GM18507 (cell line): ENCODE measurements at places on chromosomes 3 and 15.

DNA sequence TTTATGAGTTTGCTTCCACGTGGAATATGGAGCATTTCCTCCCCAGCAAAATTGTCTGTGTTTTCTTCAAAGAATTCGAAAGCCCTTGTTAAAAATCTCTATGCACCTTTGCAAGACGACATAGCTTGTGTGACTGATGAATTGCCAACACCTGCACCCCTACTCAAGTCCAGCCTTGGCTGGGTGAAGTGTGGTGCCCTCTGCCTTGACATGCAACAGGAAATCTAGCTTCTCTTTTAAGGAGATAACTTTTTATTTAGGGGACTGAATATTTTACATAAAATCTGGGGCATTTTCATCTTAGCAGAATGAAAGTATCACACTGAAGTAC is 647 bp downstream of the HMG20A start:
- DNase-seq: no peak

- no peak for DNase-seq
Observed at GRCh38 chr15:96330064-96330449, 443 bp upstream of the NR2F2 start.

DNA sequence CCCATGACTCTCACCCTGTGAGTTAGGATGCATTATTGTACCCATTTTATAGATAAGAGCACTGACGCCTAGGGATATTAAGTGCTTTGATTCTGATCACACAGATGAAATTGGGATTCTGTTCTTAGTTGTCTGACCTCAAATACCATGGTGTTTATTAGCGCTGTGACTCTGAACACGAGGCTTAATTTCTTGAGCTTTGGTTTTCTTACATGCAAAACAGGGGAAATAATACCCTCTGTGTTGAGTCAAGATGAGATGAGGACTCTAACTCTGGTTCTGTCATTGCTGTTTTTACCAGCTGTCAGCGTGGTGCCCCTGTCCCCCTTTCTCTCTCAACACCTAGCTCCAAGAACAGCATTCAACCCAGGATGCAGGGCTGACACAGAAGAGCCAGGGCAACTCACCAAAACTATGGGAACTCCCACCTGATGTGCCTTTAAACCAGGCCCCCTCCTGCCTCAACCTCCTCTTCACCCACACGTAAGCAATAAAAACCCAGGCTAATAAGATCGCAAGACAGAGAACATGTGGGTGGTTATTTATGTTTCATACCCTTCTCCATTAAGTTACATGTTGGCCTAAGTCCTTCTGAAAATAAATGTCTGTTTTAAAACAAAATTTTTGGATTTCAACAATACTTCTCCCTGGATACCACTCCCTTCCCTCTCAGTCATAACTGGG is 100.1 kb upstream of the SPATA12 start:
- DNase-seq: no peak

DNA sequence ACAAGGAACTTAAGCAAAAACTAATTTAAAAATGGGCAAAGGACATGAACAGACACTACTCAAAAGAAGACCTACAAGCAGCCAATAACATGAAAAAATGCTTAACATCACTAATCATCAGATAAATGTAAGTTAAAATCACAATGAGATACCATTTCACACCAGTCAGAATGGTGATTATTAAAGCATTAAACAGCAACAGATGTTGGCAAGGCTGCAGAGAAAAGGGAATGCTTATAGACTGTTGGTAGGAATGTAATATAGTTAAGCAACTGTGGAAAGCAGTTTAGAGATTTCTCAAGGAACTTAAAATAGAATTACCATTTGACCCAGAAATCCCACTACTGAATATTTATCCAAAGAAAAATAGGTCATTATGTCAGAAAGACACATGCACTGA is 482.2 kb downstream of the SQOR start:
- DNase-seq: no peak

DNA sequence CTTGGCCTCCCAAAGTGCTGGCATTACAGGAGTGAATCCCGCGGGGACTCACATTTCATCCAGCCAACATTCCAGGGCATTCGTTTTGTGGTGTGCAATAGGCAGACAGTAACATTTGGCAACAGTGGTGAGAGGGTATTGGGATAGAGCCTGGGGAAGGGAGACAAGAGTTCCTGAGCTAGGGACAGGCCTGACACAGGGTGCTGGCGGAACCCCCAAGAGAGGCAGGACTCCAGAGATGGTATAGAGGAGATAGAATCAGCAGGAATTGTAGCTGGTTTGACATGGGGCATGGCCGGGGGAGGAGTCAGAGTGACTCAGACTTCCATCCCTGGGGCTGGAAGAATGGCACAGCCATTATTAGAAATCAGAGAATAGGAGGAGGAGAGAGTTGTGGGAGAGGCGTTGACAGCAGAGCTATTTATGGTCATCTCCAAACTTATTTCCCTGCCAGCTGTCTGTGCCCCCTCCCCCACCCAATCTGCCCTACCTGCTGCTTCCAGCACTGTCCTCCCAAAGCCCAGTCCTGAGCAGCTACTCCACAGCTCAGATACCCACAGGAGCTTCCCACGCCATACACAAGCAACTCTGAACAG is 4.4 kb upstream of the IDH2 start:
- no peak for DNase-seq

DNA sequence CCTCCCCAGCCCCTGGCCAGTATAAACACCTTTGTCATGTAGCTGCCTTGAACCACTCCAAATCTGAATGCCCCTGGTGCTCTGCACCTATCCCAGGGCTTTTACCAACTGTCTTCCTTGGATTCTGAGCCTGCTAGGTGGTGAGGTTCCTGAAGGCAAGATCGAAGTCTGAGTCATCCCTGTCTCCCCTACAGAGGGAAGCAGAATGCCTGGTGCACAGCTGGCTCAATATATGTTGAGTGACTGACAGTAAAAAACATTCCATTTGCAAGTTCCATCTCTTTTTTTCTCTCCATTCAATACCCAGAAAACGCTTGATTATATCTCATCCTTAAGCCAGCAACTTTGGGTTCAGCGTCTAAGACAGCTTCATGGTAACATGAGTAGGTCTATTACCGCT is 24.7 kb downstream of the SLC24A1 start:
- no peak for DNase-seq

DNA sequence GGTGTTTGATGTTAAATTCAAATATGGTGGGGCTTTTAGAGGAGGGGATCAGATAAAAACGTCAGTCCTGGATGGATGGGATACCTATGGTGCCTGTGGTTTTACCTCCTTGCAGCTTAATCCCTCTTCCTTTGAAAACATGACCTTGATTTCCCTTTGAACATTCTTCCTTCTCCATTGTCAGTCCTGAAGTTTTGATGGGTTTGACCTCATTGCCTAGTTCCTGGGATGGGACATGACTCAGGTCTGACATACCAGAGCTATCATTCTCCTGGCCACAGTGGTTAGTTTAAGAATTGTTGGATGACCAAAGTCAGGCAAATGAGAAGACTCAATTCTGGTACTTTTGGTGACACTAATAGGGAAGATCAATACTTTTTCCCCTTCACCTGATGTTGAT is 87.2 kb downstream of the PRICKLE2 start:
- no peak for DNase-seq

GRCh38 chr3:178203165-178203564 is 333.1 kb upstream of the KCNMB2 start:
- DNase-seq: no peak

DNA sequence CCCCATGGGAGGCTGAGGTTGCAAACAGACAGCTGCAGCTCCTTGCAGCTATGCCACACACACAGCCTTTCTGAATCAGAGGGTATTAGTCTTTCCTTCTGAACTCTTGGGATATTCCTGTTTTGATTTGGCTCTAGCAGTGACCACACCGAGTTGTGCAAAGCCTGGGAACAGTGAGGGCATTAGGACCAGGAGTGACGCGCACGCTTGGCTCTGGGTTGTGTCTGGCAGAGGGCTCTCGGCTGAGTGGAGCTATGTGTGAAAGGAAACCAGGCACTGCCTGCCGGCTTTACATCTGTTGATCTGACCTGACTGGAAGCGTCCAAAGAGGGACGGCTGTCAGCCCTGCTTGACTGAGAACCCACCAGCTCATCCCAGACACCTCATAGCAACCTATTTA is at the start of gene GALNT15:
Gene GALNT15, plus strand, starts transcription at position 292 of the 400 bp plus-strand sequence. CDS start 472 bp downstream, outside the sequence.
- DNase-seq: no peak

DNA sequence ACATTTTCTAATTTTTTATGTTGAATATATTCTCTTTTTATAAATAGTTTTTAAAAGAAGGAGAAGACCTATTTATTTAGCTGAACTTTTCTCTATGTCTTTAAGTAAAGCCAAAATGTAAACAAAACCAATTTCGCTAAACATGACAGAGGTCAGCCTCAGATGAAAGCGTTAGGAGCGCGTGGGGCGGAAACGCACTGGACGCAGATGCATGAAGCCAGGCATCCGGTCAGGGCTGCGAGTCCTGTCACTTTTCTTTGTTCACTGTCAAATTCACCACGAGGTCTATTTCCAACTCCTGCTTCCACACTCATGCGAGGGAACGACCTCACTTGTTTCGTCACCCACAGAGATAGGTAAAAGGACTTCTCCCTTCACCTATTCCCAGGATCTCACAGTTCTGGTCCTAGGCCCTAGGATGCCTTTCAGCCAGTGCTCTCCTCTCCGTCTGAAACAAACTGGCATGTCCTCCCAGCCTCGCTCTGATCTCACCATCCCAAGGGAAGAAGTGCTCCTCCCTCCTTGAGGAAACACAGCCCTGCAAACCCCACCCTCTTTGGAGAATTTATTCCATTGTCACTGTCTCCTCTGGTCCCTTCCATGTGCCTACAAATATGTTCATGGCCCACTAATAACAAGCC is 57.9 kb downstream of the ITGB5 start:
- no peak for DNase-seq

GRCh38 chr3:183156266-183156665 is 6.3 kb downstream of the LAMP3 start:
- DNase-seq: no peak

GRCh38 chr15:43237842-43238470 is 17.1 kb upstream of the EPB42 start:
- no peak for DNase-seq

DNA sequence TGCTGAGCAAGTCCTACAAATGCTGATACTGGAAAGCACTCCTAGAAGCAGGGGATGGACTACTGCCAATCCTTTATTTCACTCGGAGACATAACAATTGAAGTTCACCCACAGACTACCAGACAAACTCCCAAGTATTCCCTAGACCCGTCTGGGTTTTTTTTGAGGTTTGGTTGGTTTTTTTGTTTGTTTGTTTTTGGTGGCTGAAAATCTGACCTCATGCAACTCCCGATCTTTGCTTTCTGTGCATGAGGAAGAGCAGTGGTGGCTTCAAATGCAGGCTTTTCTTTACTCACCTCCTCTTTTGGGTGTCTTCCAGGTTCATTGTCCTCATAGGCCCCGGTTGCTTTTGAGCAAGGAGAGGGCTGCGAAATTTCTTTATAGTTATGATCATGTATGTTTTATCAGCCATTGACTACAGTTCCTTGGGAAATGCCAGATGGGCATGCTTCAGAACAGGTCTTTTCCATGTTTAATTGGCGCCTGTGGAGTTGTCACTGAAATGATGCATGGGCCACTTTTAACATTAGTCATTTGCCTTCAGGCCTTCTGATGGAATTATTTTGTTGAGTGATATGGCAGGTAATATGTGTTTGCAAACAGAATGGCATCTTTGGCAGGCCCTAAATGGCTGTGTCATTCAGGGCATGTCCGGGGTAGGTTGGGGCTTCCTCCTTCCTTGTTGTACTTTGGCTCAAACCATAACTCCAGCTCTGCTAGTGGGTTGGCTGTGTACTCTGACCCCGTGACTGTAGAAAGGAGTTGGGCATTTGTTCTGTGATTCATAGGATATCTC is 81.3 kb upstream of the ZBED2 start:
- DNase-seq: no peak

- DNase-seq: no peak
Observed at GRCh38 chr15:78751602-78751979, 59.7 kb downstream of the ADAMTS7 start.
